ENCODE measurements at places on chromosomes 1 and 21. TPM values are rescaled to one million over a fixed set of nuclear protein-coding genes. Genes with fewer than 3 reads are reported as not detected.

Gene AIRE
- total RNA-seq: 0.11 TPM

Gene TUFT1
- 4.3 TPM for total RNA-seq

Gene RGS13
- not detected for total RNA-seq

Gene FABP3
- 0.84 TPM for total RNA-seq

Gene MAP3K21
- total RNA-seq: 0.95 TPM

Gene CLIC6
- total RNA-seq: not detected

Gene ATP6V1G3
- total RNA-seq: not detected

Gene KCNA2
- not detected for total RNA-seq

Gene MT1HL1
- not detected for total RNA-seq

Gene F13B
- not detected for total RNA-seq

Gene MYCL
- 2.1 TPM for total RNA-seq

Gene ILDR2
- not detected for total RNA-seq

Gene CYP2J2
- total RNA-seq: 0.27 TPM

Gene TOE1
- total RNA-seq: 16.3 TPM

Gene SLC35F3
- total RNA-seq: not detected

Gene PLA2G2C
- not detected for total RNA-seq

Measured in endothelial cell of umbilical vein (primary cell).